ENCODE measurements at places on chromosomes 1 and 21.

GRCh38 chr1:179016706-179017382 lies 8.8 kb upstream of the FAM20B start:
- peak; percentile 30 for DNase-seq

DNA sequence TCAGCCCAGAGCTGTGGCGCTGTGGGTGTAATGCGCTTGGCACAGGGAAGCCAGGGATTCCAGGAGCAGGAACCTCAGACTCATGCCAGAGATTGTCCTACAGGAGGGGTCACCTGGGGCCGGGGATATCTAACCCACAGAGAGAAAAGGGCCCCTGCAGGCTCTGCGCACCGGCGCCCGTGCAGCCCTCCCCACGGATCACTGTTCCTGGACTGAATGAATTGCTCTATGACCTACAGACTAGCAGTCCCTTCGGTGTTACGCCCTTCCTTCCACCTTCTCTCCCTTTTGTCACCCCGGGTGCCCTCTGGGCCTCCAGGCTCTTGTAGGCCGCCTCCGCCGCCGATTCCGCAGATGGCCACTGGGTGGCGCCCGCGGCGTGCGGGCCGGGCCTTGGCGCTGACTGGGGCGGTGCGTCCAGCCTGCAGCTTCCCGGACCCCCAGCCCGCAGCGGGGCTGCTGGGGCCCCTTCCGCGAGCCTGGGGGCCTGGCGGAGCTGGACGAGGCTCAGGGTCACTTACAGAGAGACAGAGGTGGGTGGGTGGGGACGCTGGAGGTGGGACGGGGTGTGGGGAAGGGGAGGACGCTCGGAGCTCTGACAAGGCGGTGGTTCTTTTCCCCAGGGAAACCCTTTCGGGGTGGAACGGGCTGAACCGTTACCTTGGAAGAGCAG lies 101.3 kb downstream of the IER5 start:
- DNase-seq: no peak

DNA sequence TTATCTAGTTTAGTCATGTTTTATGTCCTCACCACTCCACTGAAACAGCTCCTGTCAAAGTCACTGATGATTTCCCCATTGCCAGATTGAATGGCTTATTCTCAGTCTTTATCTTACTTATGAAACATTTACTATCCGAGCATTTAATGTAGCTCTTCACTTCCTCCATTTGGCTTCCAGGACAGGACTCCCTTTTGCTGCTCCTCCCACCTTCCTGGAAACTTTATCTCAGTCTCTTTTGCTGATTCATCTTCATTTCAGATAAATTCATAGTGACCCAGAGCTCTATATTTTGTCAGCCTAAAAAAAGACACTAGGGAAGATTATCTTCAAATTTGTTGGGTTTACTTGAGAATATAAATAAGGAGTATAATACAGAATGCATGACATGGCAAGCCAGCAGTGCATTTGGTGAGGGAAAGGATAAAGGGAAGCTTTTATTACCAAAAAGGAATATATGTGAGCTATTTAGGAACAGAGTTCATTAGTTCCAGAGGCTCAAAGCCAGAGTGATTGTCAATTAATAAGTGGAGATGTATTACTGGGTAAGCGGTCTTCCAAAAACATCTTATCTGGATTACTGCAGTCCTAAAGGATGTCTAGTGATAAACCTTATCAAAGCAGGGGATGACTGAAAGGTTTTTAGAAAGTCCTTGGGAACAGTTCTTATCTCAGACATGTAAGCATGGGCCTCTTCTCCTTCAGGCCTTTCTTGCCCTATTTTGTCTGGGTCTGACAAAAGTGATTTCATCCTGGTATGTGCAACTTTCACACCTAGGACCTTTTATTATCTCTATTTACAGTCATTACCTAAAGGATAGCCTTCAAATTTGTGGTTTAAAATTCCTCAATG lies 25.6 kb downstream of the IL23R start:
- peak; percentile 38 for DNase-seq

- peak; percentile 19 for DNase-seq
Observed at GRCh38 chr21:25170681-25171080, 436.6 kb downstream of the MRPL39 start.

DNA sequence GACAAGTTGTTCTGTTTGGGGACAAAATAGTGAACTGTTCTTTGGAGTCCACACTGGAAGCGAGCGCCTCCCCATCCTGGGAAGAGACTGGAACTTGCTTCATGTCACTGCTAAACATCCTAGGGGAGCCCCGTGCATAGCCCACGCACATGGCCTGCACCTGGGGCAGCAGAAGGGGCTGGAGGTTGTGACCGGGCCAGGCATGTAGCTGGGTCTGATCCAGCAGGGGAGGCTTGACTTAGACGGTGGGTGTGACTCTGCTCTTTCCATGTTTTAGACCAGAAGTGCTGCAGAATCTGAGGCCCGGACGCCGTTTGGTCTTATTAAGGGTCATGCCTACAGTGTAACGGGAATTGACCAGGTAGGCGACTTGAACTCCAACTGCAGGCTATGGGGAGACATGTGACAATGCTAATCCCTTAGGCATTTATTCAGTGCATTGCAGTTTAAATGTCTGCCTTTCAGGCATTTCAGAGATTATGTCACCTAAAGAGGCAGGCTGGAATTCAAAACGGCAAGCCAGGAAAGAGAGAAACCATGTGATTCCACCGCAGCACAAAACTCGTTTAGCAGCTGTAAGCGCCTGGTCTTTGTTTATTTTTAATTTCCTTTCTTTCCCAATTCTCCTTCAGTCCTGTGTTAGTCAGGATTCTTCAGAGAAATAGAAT lies 21.8 kb downstream of the CAPN9 start:
- no peak for DNase-seq

DNA sequence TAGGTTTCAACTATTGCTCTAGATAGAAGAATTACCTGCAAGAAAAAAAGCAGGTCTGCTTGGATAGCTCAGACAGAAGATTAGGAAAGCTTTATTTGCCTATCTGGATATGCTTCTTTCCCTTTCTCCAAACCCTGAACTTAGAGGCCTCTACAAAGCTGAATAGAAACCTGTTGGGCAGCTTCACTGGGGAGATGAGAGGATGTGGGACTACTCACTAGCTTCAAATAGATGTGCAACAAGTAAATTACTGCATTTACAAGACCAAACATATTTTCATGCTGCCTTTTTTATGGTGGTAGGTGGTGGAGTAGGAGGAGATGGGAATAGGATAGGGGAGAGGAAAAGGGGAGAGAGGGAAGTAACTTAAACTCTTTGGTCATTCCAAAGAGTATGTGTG lies 6.4 kb downstream of the CLCA2 start:
- DNase-seq: no peak

- no peak for DNase-seq
Observed at GRCh38 chr1:81111818-81112217, 688.9 kb upstream of the ADGRL2 start.

- no peak for DNase-seq
Observed at GRCh38 chr1:235841938-235842545, 24.7 kb downstream of the LYST start.

GRCh38 chr1:43590388-43590925 lies 59.5 kb upstream of the KDM4A start:
- no peak for DNase-seq

DNA sequence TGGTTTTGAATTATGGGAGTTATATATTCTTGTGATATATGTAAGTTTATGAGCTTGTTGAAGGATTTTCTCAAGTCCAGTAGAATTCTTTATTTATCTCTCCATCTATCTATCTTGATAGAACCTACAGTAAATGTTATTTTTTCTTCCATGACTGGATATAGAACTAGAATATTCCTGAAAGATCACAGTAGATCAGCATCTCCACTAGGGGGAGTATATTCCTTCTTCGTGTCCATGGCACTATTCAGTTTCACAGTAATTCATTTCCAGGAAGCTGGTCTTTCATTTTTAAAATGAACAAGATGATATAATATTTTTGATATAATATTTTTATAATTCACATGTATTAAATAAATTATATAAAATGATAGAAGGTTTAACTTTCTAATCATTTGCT lies 18.8 kb downstream of the TMPRSS15 start:
- DNase-seq: no peak

DNA sequence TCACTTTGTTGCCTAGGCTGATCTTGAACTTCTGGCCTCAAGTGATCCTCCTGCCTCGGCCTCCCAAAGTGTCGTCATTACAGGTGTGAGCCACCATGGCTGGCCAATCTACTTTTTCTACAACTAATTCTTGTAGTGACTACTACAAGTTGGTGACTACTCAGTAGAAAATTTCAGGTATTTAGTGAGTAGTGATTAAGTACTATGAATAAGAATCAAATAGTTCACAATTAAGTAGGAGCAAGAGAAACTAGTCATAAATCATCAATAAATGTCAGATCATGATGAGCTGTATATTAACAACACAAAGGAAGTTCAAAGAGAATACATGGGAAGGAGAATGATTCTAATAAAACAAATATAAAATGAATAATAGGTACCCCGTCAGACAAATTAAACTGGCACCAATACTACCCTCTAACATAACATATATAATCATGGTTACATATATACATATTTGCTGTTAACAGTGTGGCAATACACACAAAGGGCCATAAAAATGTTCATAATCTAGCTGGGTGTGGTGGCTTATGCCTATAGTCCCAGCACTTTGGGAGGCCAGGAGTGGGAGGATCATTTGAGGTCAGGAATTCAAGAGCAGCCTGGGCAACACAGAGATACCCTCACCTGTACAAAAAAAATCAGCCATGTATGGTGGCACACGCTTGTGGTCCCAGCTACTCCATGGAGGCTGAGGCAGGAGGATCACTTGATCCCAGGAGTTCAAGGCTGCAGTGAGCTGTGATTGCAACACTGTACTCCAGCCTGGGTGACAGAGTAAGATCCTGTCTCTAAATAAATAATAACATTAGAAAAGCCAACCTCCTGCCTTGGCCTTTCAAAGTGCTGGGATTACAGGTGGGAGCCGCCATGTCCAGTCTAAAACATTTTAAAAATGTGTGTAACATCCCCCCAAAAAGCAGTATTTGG lies 19.1 kb downstream of the YY1AP1 start:
- DNase-seq: no peak

DNA sequence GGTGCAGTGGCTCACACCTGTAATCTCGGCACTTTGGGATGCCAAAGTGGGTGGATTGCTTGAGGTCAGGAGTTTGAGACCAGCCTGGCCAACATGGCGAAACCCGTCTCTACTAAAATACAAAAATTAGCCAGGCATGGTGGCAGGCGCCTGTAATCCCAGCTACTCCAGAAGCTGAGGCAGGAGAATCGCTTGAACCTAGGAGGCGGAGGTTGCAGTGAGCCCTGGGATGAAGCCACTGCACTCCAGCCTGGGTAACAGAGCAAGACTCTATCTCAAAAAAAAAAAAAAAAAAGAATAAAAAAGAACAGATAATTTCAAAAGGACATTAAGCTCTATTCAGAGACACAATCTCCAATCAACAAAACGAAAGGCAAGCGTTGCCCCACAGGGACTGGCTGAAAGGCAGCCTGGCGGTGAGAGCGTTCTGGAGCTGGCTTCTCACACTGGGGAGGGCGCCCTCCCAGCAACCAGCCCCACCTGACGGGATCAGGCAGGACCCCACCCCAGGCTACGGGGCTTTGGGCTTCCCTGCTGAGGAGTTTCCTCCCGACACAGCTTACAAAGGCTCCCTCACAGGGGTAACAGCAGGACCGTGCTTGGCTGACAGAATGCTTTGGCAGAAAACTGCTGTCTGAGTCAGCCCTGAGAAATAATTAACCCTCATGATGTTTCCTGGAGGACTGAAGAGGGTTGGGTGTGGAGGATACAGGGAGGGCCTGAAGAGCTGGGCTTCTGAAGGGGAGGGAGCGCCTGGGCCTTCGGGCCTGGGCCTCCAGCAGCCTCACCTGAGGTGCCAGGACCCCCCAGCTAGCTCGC lies 31.1 kb upstream of the SRP9 start:
- no peak for DNase-seq

- DNase-seq: no peak
Observed at GRCh38 chr1:1599030-1599934, 653 bp downstream of the FNDC10 start.

GRCh38 chr1:210070531-210070930 lies 132.5 kb downstream of the SYT14 start:
- DNase-seq: no peak

- DNase-seq: no peak
Observed at GRCh38 chr1:60173729-60174505, 100.3 kb upstream of the C1orf87 start.

- DNase-seq: no peak
Observed at GRCh38 chr1:7432102-7432899, 338.8 kb upstream of the VAMP3 start.

DNA sequence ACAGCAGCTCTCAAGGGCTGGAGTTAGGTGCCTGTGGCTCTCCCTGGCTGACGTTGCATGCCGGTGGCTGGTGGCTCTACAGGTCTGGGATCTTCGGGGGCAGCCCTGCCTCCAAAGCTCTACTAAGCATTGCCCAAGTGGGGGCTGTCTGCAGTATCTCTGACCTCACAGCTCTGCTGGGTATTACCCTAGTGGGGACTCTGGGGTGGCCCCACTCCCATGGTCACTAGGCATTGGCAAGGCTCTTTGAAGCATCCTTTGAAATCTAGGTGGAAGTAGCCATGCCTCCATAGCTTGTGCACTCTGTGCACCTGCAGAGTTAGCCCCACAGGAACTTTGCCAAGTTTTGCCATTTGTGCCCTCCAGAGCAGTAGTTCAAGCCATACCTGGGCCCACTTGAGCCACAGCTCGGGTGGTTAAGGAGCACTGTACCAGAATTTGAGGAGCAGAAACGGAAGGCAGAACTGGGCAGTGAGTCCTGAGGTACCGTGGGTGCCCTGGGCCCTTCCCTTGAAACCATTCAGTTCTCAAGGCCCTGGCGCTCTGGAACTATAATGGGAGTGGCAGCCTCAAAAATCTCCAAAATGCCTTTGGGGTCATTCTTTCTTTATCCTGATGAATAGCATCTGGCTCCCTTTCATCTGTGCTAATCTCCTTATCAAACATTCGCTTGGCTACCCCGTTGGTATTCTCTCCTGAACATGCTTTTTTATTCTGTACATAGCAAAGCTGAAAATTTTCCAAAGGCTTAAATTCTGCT lies 15.4 kb downstream of the GJA4 start:
- no peak for DNase-seq

DNA sequence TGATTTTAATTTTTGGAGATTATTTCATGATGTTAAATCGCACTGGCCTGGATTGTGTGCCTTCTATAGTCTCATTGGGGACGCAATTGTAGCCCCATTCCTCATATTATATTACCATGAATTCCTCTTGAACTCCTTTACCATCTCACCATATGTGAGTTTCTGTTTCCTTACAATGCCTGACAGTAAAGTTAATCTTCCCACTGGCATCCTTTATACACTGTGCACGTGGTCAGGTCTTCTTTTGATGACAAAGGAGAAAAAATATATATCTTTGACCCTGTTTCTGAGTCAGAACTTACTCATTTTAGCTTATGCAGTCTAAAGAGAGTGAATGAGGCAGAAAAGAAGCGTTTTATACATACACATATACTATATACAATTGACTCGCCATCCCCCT lies 774 bp upstream of the ABL2 start:
- DNase-seq: no peak

DNA sequence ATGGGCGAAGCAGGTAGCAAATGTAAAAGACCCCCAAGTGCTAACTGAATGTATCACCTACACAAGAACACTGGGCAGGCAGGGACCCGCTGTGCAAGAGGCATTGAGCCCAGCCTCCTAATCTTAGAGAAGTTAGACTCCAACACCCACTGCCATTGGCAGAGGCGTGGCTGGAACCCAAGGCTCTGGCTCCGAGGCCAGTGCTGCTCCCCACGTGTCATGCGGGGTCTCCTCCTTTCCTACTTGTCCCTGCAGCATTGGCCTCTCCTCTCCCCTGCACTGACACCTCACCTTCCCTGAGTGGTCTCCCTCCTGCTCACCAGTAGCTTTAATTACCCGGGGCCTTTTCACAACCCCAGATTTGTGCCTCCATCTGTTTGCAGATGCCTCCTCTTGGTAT lies 107.0 kb downstream of the GALNT2 start:
- no peak for DNase-seq

Data from GF-D8 (cell line).